ENCODE measurements at places on chromosomes 5 and 9.
A peak's percentile ranks its signal among the peaks of the same experiment; 100 is the strongest.

GRCh38 chr5:57889558-57889957, 406.9 kb upstream of the ACTBL2 start:
- DNase-seq: no peak

- no peak for DNase-seq
Observed at GRCh38 chr5:114174837-114175236, 187.0 kb upstream of the KCNN2 start.

- DNase-seq: peak; percentile 81
Observed at GRCh38 chr5:399296-400281, 43.4 kb upstream of the EXOC3 start.

DNA sequence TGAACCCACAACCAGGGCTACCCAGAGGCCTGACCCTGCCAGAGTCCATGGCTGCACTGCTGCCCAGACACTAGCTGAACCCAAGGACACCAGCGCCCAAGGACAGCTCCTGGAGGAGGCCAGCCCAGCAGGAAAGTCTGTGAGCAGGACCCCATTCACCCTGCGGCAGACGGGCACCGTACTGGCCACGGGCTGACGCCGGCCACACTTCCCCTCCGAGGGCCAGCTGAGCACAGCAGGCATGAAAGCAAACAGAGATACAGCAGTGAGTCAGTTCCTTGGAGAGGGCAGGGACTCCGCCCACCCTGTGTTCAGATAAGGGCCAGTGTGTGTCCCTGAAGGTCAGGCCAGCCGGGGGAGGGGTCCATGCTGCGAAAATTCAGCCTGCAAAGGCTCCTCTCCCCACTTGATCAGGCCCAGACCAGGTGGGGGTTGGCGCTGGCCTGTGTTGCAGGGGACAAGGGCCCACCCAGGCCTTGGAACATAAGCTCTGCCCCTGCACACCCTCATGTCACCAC, 3.2 kb downstream of the RNF208 start:
- no peak for DNase-seq

DNA sequence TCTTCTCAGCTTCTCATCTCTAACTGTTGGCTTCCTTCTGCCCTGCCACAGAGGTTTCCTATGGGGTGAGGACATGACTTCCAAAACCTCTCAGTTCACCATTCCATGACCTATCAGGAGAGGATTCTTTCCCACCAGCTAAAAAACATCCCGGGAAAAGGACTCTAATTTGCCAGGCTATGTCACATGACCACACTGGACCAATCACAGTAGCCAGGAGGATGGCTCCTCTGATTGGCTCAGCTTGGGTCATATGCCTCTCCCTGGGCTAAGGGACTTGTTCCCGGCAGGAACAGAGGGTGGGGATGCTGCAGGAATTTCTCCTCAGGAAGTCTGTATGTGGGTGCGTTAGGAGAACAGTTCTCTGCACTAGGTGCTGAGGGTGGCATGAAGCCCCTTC, 40.3 kb upstream of the XPA start:
- no peak for DNase-seq

- no peak for DNase-seq
Observed at GRCh38 chr9:129801504-129801903, 1.5 kb upstream of the TOR1B start.

GRCh38 chr5:133696006-133696584, 83.8 kb upstream of the FSTL4 start:
- DNase-seq: no peak
